Activated CD8-positive, alpha-beta memory T cell treated with anti-CD3 and anti-CD28 coated beads for 1 hour (primary cell): ENCODE measurements at places on chromosomes 3 and 15.

DNA sequence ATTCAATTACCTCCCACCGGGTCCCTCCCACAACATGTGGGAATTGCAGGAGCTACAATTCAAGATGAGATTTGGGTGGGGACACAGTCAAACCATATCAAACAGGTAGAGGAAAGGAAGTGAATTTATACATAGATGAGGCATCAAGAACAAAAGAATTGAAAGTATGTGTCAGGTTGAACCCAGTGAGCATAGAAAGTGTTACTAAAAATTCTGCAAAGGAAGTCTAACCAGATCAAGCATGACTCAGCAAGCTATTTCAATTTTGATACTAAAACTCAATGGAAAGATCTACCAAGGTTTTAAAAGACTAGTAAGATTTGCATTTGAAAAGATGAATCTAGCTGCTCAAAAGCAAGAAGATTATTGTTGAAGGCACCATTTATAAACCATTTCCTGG, 323.0 kb downstream of the ROBO2 start:
- DNase-seq: no peak

GRCh38 chr15:40245666-40246450, 7.0 kb downstream of the PAK6 start:
- DNase-seq: no peak

DNA sequence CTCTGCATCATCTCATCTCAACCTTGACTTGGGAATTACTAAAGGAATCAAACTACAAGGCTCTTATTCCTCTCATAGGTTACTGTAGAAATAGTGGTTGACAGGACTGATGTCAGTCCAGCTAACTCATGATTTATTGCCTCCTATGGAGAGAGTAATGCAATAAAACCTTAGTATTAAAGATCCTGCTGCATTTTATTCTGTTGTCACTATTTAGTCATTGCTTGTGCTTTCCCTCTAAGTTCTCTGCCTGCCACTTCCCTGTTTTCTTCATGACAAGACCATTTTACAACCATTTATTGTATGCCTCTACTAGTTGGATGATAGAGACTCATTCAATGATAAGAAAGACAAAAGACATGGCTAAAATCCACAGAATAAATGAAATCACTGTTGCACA, 134.1 kb upstream of the GRM7 start:
- DNase-seq: no peak

GRCh38 chr15:98700519-98700918, 52.2 kb downstream of the IGF1R start:
- DNase-seq: no peak

DNA sequence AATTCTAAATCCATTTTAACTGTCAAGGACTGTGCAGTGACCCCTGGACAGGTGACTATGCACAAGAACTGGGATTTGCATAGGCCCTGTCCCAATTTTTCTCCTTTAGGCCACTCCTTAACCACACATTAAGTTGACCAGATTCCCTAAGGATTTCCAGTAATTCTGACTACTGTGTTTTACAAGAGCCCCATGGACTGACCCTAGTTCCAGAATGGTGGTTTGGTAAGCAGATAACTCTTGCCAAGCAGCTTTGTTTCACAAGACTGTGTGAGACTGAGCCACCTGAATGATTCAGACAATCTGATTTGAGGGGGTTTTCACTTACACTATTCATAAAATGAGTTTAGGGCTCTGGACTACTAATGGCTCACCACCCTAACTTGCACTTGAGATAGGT, 535.8 kb downstream of the ZBBX start:
- no peak for DNase-seq

DNA sequence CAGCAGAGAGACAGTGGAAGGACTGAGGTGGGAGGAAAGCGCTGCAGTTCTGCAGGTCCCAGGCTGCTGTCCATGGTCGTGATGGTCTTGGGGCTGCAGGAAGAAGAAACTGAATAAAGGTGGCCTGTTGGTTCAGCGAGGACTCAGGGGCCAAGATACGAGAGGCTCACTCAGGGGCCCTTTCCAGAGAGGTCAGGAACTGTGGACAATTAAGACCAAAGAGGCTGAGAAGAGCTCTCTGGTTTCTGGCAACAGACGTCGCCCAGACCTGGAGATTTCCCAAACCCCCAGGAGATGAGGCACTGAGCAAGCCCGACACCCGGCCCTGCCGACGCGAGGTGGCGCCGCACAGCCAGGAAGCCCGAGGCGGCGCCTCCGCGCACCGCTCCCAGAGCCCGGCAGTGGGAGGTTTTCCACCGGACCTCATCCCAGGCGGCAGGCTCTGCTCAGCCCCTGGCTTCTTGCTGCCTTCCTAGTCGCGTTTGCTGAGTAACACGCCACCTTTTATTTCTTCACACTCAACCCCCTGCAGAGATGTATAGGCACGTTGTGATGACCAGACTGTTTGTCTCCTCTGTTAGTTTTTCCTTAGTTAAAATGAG, 56.4 kb upstream of the ARRDC4 start:
- DNase-seq: no peak

DNA sequence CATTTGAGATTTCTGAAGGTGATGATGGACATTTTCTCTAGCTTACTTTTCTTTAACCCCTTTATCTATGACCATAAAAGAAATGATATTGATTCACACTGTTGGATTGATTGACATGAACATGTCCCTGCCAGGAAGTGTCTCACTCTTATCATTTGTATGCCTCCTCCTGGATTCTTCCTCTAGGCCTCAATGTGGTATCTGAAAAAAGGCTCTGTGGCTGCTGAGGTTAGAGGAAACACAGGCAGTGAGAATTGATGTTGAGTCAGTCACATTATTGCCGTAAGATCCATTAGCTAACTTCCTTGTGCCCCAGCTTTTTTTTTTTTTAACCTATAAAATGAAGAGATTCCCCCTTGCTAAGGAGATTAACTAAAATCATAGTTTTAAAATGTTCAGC, 8.0 kb upstream of the THRB start:
- DNase-seq: no peak

DNA sequence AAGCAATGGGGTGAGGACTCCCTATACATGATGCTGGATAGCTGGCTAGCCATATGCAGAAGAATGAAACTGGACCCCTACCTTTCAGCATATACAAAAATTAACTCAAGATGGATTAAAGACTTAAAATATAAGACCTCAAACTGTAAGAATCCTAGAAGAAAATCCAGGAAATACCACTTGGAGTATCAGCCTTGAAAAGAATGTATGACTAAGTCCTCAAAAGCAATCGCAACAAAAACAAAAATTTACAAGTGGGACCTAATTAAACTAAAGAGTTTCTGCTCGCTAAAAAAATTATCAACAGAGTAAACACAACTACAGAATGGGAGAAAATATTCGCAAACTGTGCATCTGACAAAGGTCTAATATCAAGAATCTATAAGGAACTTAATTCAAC, 94.3 kb downstream of the XRN1 start:
- no peak for DNase-seq

DNA sequence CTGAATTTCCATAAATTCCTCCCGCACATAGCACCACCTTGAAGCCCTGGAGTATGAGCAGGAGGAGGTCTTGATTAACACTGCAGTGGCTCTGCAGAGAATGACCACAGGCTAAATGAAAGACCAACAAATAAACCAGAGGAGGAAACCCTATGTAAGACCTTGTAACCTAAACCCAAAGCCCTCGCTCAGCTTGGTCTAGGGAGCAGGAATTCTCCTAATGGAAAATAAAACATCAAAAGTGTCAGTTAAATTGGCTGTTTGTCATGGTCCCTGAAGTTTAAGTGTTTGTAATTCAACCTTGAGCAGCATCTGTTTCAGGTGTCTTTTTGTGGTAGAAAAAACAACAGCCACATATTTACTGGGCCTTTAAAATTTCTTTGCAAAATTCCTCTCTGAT, 9.2 kb upstream of the UBE2Q2 start:
- no peak for DNase-seq

GRCh38 chr15:49734831-49735508, 114.1 kb downstream of the DTWD1 start:
- DNase-seq: no peak

DNA sequence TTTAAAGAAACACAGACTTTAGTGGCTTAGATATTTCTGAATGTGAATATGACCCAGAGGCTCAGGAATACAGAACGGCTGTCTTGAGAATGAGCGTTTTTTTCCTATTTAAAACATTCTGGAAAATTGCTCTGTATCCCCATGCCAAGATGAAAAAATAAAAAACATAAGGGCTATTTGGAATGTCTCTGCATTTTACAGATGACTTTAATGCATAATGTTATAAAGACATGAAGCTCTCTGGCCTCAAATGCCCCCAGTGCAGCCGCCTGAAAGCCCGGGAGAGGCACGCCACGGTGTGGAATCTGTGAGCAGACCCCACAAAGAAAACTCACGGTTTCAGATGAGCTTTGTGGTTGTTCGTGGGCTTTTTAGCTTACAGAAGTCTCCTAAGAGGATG, 322.5 kb upstream of the ICE2 start:
- no peak for DNase-seq

GRCh38 chr3:197420115-197420514, 121.7 kb upstream of the DLG1 start:
- no peak for DNase-seq

GRCh38 chr15:41048397-41048796, 67.7 kb downstream of the INO80 start:
- DNase-seq: no peak

- no peak for DNase-seq
Measured at GRCh38 chr15:73851689-73852088, 21.7 kb upstream of the TBC1D21 start.

- DNase-seq: no peak
Measured at GRCh38 chr3:16509721-16510619, 3.5 kb downstream of the RFTN1 start.

GRCh38 chr15:43184407-43185124, 637 bp upstream of the CCNDBP1 start:
- no peak for DNase-seq

GRCh38 chr15:90035095-90035839, 34.1 kb downstream of the ZNF710 start:
- DNase-seq: no peak

- no peak for DNase-seq
Measured at GRCh38 chr3:160928183-160928726, 172.2 kb downstream of the PPM1L start.

- no peak for DNase-seq
Measured at GRCh38 chr3:165635791-165636683, 201.2 kb downstream of the BCHE start.
